Heart left ventricle (tissue), 16 donors: ENCODE measurements at places on chromosomes 16 and 17. TPM values are rescaled to one million over a fixed set of nuclear protein-coding genes. Genes with fewer than 3 reads are reported as not detected.

DNA sequence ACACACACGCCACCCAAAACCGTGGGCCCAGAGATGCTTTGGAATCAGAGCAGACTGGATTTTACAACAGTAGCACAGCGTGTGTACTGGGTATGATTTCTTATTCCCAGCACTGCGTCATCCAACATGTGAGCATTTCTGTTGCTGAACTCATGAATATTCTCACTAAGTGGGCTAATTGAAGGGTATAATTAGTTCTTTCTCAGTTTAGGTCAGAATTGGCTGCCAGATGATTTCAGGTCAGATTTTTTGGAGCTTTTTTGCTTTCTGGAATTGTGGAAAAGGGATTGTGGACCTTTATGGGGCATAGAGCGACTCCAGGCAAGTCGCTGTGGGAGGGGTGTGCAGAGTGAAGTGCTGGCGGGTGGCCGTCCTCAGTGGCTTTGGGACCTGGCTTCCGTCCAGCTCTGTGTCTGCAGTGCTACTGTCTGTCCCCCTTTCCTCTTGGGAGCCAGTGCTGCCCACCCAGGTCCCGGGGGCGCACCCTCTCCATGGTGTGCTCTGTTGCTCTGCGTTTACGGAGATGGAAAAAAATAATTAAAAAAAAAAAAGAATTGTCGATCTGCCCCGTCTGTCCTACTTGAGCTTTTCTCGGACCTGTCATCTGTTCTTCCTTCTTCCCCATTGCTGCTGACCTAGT is 25.0 kb downstream of the FOXK2 start:
- DNase-seq, result no peak

PKMYT1 gene
- 0.78 TPM for total RNA-seq

TMEM88 gene
- total RNA-seq, result 19.0 TPM

GRCh38 chr17:34837876-34838478 is 123.3 kb downstream of the CCT6B start:
- DNase-seq, result no peak

DNA sequence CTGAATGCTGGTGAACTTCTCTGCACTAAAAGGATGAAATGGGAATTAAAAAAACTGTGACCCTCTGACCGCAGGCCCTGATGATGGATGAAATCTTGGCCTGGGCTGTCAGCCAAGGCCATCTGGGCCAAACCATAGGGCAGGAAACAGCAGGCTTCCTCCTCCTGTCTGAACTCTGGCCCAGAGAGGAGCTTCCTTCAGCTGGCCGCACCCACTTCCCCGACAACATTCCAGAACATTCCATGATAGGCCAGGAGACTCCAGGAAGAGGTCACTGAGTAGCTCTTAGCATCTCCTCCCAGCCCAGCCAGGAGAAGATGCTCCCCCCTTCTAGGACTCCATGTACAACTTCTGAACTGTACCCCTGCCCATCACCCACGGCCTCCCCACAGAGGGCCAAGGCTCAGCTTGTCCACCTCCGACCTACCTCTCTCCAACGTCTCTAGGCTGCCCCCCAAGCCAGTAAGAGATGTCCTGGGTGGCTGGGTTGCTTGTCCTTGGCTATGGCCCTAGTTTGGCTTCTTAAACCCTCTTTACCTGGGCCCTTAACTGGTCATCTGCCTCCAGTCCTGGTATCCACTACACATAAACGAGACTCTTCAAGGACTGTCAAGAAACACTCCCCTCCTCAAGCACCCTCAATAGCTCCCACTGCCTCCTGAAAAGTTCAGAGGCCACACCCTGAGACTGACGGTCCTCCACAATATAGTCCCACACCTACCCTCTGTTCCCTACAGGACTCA is 1.7 kb downstream of the RPH3AL start:
- DNase-seq, result peak; percentile 91

DNA sequence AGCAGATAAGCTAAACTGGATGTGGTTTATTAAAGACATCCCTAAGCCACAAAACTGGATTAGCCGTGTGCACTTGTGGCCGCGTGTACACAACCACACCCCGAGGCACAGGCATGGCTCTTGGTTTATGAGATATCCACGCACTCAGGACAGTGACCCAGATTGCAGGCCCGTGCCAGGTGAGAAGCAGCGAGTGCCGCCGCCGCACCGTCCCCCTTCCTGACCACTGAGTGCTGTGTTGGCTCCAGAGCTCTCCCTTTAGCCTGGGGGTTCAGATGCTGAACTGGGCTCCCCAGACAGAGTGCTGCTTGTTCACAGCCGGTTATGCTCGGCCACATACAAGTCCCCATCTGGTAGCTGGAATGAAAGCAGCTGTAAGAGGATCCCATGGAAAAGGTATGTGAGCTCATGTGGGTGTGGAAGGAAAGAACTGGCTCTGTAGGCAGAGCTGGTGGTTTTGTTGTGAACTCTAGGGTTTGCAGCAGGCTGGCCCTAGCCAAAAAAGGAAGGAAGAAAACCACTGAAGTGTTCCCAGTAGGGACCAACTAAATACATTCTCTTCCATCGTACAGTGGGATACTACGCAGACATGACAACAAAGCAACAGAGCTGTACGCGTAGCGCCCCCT is 29.5 kb downstream of the KNOP1 start:
- DNase-seq, result no peak

RBFOX1 gene
- total RNA-seq, result 47.5 TPM

KCNH4 gene
- total RNA-seq, result 0.19 TPM

DNA sequence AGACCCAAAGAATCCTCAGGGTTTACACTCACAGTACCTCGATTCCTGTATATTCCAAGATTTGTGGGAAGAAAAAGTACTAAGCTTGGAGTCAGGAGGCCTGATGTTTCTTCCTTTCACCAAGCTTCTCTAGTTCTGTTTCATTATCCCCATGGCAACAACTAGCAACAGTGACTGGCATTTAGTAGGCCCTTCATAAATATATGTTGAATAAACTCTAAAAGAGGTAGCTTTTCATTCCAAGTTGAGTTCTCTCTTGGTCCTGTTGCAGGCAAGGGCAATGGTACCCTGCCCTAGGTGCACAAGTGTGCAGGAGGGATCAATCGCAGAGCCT is 527 bp upstream of the UBE2Z start:
- no peak for DNase-seq

SNAI3 gene
- 1.4 TPM for total RNA-seq

DNA sequence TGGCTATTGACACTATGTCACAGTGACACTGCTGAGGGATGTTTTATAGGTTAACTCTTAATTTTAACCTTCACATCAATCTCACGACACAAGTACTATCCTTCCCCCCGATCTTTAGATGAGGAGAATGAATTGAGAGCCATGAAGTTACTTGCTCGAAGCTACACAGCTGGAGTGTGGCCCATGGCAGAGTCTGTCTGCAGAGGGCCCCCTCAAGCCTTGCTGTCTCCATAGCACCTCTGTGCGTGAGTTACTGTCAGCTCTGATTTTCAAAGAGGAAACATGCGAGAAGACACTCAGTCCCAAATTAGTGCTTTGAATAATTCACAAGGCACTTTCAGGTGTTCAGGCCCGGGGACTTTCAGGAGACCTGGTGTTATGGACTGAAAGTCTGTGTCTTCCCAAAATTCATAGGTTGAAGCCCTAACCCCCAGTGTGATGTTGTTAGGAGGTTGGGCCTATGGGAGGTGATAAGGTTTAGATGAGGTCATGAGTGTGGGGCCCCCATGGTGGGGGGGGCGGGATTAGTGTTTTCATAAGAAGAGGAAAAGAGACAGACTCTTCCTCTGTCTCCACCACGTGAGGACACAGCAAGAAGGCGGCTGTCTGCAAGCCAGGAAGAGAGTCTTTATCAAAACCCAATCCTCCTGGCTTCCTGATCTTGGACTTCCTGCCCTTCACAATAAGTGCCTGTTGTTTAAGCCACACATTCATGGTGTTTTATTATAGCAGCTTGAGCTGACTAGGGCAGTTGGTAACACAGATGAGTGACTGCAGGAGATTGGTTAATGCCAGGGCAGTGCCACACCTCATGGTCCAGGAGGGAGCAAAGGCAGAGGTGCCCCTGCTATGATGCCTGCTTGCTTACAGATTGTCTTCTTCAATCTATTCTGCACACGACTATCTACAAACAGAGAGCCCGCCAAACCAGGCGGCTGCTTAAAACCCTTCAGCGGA is 281.8 kb downstream of the HAPSTR1 start:
- no peak for DNase-seq

- DNase-seq, result no peak
These were observed 47.4 kb downstream of the CEP95 start for GRCh38 chr17:64554028-64554637.

GRCh38 chr17:83002118-83002805 is 77.1 kb upstream of the METRNL start:
- DNase-seq, result no peak

GRCh38 chr17:81902653-81903414 is 796 bp downstream of the NPB start:
- peak; percentile 40 for DNase-seq
